ENCODE measurements at places on chromosomes 7 and 10.

- DNase-seq = no peak
These were observed 5.7 kb upstream of the VIM start for GRCh38 chr10:17222329-17222728.

GRCh38 chr7:25259487-25260243 is 31.4 kb upstream of the NPVF start:
- DNase-seq = peak; percentile 84

DNA sequence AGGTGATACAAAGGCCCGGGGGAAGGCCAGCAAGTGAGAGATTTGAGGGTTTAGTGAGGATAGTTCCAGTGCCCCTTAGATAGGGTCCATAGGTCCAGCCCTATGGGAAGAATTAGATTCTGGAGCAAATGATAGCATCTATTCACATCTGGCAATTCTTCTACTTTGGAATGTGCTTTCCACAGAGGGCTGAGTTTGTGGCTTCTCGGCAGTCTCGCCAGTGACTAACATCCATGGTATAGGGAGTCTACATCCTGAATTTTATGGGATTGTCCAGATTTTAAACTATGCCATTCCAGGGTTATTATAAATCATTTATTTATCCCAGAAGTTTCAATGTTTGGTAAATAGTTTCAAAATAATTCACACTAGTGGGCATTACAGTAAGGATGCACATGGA is 207.3 kb upstream of the ADO start:
- DNase-seq = no peak

DNA sequence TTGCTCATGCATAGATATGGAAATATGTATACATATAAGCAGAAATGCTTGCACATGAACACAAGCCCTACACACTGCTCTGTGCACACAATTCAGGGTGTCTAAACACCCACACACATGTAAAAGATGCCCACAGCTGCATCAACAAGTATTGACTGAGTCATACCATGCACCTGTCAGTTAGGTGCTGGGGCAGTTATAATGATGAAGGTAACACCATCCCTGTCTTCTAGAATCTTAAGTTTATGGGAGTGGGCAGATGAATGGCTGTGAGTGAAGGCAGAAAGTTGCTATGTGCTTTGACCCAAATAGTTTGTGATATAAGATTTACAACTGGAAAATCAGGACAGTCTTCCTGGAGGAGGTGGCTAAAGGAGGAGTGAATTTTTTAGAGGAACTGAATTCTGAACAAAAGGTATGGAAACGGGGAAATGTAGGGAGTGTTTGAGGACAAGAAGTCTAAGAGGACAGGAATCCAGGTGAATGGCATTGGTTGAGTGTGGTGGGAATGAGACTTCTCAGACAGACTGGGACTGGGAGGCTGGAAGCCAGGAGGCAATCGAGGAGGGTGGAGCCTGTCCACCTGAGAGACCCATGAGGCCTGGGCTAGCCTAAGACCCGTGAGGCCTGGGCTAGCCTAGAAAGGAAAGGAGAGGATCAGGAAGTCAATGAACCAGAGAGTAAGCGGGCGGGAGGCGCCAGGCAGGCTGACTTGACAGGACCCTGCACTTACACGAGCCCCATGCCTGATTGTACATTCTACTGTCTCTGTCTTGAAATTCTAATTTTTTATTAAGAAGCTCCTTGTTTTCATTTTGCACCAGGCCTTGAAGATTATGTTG is 20.7 kb downstream of the POLL start:
- peak; percentile 13 for DNase-seq

- DNase-seq = peak; percentile 83
These were observed 10.5 kb upstream of the GRID1 start for GRCh38 chr10:86376852-86377796.

GRCh38 chr7:142847353-142847752 is 7.5 kb upstream of the EPHB6 start:
- DNase-seq = no peak
